ENCODE measurements at places on chromosomes 12 and 14. TPM values are rescaled to one million over a fixed set of nuclear protein-coding genes. Genes with fewer than 3 reads are reported as not detected.

NPFF gene
- total RNA-seq, result not detected

GRCh38 chr14:65993996-65994395 lies 492.2 kb upstream of the CCDC196 start:
- no peaks in the 10 kb centered on the region for H3K27me3 ChIP-seq
- no peaks in the 10 kb centered on the region for H3K4me1 ChIP-seq
- H3K4me3 ChIP-seq, result no peak overlapping the region
- no peaks in the 10 kb centered on the region for H3K36me3 ChIP-seq

RNASE1 gene
- total RNA-seq, result 119 TPM

DNA sequence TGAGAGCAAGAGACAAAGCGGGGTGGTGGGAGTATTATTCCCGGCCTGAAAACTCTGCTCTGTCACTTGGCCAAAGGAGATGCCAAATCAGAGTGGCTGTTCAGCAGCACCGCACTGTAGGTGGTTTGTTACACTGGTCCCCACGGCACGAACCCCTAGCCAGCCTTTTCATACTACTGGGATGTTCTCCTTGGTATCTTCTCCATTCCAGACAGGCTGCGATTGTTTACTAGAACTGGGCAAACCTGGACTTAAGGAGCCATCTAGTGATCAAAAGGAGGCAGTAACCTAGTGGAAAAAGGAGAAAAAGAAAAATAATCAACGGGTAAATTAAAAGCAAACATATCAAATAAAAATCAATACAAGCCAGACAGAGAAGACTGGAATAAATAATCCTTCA lies 58.9 kb upstream of the TMTC2 start:
- DNase-seq, result no peak
- H3K4me1 ChIP-seq, result no peaks in the 10 kb centered on the region
- no peak overlapping the region for H3K4me3 ChIP-seq
- H3K27ac ChIP-seq, result no peak overlapping the region
- H3K36me3 ChIP-seq, result no peaks in the 10 kb centered on the region

DNA sequence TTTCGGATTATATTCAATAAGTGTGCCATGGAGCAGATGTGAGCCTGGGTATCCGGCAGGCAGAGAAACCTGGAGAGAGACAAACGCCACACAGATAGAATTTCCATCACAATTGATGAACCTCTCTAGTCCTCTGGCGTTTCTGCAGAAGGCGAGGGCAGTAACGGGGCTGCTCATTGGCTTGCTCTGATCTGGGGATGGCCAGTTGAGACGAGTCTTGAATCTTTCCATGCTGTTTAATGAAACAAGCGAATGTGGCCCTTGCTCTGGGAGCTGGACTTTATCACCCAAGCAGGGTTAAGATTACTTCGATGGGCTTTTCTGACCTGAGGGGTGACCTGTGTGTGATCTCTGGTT lies 42.4 kb upstream of the CLMN start:
- no peak overlapping the region for H3K4me3 ChIP-seq
- H3K36me3 ChIP-seq, result no peaks in the 10 kb centered on the region
- no peaks in the 10 kb centered on the region for H3K27me3 ChIP-seq
- H3K27ac ChIP-seq, result no peak overlapping the region
